ENCODE measurements at places on chromosomes 2 and 18.

GRCh38 chr2:180829261-180829660 is 151.1 kb upstream of the UBE2E3 start:
- no peak for DNase-seq

DNA sequence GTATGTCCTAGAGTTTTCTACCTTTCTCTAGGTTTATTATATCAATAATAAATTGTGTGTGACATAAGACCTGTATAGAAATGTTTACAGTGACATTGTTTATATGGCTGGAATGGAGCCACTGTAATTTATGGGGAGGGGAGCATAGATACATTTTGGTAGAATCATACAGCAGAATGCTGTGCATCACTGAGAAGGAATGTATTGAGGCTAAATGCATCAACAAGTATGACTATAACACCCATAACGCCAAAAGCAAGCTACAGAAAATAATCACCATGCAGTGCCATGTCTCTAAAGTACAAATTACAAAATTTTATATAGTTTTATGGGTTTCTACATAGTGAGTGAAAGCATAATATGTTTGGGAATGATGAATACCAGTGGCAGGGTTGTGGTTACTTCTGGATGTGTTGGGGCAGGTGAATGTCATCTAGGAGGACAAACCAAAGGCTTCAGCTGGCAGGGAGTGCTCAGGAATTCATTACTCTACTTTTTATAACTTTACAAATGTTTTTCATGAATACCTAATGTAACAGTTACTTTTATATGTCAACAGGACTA is 226.0 kb upstream of the NETO1 start:
- no peak for DNase-seq

DNA sequence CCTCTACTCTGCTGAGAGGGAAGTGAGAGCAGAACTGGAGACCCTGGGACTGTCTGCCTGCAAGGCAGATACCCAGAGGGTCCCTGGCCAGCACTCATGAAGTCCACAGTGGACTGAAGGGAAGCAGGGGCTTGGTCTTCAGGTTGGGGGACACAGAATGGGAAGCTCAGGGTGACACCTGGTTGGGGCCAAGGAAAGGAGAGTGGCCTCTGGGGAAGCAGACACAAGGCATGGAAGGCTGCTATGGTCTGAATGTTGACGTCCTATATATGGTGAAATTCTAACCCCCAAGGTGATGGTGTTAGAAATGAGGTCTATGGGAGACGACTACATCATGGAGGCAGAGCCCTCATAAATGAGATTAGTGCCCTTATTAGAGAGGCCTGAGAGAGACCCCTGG is 69.3 kb downstream of the MRO start:
- DNase-seq, result no peak

GRCh38 chr18:26301681-26302080 is 75.4 kb downstream of the TAF4B start:
- no peak for DNase-seq

GRCh38 chr2:216695401-216695821 is at the start of gene IGFBP5:
TSS of gene IGFBP5 (minus strand) at chr2:216695549. CDS start at chr2:216694775, 774 bp downstream.
- peak; percentile 90 for DNase-seq

GRCh38 chr2:237859082-237859433 is 365 bp upstream of the RAMP1 start:
- no peak for DNase-seq

GRCh38 chr2:60973705-60974104 is 43.8 kb upstream of the PEX13 start:
- no peak for DNase-seq

GRCh38 chr2:71602581-71602980 is 149.2 kb downstream of the DYSF start:
- no peak for DNase-seq

GRCh38 chr2:117785740-117786139 is 28.8 kb upstream of the DDX18 start:
- peak; percentile 43 for DNase-seq

DNA sequence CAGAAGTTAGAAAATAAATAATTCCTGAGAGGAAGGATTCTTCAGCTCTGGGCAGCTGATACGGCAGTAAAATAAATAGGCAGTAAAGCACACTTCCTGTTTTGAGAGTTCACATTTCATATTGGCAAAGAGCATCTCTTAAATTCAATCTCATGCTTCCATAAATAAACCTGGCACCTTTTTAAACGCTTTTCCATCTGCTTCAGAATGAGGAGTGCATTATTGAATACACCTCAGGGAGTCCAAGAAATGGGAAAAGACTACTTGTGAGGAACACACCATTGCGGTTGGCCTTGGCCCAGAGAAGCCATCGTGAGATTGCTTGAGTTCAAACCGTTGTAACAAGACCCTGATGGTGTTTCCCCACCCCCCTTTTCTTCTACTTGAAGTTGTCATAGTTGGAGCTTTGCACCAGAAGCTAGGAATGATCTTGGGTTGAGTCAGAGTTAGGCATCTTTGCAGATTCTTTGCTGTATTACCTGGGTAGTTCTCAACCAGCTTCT is 123.9 kb downstream of the RDH14 start:
- DNase-seq, result no peak

DNA sequence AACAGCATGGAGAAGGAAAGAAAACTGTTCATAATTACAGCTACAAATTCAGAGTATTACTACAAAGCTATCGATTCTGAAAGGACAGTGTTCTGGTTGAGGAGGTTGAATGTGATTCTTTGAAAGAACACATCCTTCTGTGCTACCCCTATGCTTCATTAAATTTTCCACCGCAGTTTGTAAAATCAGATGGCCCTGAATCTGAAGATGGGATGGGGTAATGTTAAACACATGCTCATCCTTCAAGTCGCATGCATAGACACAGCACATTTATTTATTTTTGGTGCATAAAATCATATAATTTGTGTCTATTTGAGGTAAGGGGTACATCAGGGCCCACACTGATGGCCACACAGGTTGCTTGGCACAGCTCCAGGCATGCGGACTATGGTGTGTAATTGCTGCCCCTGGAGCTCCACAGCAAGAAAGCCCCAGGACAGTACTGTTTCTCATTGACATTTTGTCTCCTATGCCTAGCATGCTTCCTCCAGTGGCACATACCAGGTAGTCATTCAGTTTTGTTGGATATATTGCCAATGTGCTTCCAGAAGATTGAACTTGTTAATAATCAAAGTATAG is 238.8 kb upstream of the TANK start:
- DNase-seq, result no peak

GRCh38 chr2:8692783-8693156 is 10.9 kb downstream of the ID2 start:
- peak; percentile 56 for DNase-seq

- DNase-seq, result no peak
These were observed 55.8 kb downstream of the NEMP2 start for GRCh38 chr2:190478572-190479195.

GRCh38 chr2:217742841-217743240 is 260.0 kb downstream of the TNS1 start:
- DNase-seq, result no peak

GRCh38 chr18:985212-985661 is 80.6 kb downstream of the ADCYAP1 start:
- peak; percentile 90 for DNase-seq

DNA sequence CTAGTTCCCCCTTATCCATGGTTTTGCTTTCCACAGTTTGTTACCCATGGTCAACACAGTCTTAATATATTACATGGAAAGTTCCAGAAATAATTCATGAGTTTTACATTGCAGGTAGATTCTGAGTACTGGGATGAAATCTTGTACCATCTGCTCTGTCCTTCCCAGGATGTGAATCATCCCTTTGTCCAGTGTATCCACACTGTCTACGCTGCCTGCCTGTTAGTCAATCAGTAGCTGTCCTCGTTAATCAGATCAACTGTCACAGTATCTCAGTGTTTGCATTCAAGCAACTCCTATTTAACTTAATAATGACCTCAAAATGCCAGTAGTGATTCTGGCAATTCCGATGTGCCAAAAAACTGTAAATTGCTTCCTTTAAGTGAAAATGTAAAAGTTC is 76.3 kb downstream of the DYNC1I2 start:
- DNase-seq, result no peak

DNA sequence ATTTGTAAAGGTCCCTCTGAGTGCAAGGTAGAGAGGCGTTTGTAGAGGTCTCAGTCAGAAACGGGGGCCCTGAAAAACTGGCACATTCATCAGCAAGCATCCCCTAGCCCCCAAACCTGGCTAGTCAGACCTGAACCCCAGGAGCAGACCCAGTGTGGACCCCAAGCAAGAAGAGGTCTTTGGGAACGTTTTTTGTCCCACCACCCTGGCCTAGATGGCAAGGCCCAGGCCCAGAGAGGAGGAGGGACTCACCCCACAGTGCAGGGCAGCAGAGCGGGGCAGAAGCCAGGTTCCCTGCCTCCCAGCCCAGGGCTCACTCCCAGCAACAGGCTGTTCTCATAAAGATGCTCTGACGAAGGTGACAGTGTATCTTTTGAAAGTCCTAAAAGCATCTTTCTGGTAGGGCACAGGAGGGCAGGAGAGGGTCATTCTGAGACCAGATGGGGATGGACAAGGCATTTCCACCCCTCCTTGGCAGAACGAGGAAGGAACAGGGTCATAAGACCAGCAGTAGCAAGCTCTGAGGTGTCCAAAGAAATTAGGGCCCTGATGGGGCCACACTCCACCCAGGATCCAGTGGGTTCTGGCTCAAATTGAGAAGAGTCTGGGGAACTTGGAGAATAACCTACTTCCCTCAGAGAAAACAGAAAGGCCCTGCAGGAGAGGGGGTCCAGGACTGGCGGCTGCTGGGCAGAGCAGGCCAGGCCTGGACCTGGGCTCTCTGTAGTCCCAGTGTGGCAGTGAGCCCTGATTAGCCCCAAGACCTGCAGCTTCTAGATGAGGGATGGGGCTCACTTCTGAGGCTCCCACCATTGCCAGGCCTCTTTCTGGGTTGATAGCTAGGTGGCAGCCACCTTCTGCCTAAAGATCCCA is 18.2 kb downstream of the ADRA2B start:
- DNase-seq, result no peak

GRCh38 chr2:239349453-239350135 is 51.2 kb downstream of the HDAC4 start:
- no peak for DNase-seq

DNA sequence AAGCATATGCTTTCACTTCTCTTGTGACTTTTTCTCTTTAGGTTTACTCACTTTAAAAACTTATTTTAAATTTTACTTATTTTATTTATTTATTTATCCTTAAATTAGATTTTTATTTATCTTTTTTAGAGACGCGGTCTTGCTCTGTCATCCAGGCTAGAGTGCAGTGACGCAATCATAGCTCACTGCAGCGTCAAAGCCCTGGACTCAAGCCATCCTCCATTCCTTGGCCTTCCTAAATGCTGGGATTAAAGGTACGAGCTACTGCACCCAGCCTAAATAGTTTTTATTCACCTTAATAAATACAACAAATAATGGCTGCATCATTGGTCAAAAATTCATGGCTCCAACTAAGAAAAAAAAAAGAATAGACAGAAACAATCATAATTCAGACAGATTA is 415.7 kb upstream of the FIGN start:
- DNase-seq, result no peak

GRCh38 chr2:122033778-122034177 is 278.3 kb downstream of the TSN start:
- DNase-seq, result no peak

- no peak for DNase-seq
These were observed 22.0 kb downstream of the SLC14A1 start for GRCh38 chr18:45745817-45746461.

DNA sequence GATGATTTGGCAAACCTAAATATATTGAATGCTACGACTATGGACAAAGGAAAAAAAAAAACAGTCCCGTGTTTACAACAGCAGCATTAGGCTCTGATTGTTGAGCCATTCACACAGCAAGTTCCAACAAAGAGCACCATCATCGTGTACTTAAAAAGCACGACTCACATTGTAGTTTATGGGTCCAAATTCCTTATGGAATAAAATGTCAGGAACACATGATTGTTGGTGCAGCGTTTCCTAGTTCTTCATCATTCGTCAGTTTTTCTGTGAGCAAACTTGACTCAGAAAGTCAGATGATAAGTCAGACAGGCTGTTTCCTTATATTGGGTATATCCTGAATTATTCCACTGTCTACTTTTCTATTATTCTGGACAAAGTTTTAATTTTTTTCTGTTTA is 10.0 kb upstream of the KIDINS220 start:
- no peak for DNase-seq

GRCh38 chr18:78679031-78679430 is 300.6 kb upstream of the SALL3 start:
- no peak for DNase-seq

- DNase-seq, result no peak
These were observed 44.5 kb upstream of the DAPL1 start for GRCh38 chr2:158750458-158751125.

- DNase-seq, result no peak
These were observed 76.4 kb downstream of the LTBP1 start for GRCh38 chr2:33022989-33023727.

GRCh38 chr2:46848447-46848846 is 67.2 kb downstream of the MCFD2 start:
- no peak for DNase-seq

DNA sequence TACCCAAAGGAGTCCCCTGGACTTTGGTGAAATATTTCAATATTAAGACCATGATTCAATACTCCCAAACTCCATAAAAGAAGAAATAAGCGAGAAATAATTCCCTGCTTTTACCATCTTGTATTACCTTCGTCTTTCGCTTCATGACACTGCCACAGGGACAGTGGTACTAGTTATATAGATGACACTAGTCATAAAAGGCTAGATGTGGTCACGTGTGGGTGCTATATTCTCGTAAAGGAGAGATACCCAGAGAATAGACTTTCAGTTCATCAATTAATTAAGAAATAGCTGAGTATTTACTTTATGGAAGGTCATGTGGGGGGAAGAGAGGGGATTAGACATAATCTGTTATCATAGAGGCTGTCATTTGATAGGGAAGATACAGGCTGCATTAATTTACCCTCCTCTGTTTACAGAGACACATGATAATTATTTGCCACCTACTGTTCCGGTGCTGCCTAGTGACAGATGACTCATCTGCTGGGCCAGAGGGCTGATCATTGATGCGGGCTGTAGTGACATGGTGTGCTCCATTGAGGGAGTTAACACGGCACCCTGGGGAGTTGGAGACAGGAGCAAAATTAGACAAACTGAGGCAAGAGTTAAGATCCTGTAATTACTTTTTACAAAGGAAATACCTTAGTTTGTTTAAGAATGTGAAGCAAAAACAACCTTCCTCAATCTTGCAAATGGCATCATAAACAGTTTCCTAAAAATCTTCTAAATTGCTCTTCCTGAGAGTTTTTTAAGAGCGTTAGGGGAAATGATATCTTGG is 78.2 kb upstream of the ITGB6 start:
- DNase-seq, result no peak

- no peak for DNase-seq
These were observed 142.3 kb downstream of the TANC1 start for GRCh38 chr2:159110784-159111183.

DNA sequence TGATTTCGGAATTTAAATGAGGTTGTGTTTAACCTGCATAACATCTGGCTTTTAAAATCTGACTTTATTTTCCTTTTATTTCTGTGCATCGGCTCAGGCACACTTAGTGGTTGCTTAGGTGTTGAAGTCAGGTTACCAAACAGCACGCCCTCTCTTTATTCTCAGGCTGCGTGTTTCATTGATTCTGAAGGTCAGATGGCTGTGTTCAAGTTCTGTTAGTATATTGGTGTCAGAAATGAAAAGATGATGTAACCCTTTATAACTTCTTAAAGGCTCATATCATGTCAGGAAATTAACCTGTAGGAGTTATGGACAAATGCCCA is 246.5 kb downstream of the LDLRAD4 start:
- no peak for DNase-seq

GRCh38 chr2:152606081-152606480 is 111.2 kb downstream of the PRPF40A start:
- DNase-seq, result no peak

- no peak for DNase-seq
These were observed 213.0 kb downstream of the RNF152 start for GRCh38 chr18:61679836-61680235.
